ENCODE measurements at places on chromosomes 11 and 22.

DNA sequence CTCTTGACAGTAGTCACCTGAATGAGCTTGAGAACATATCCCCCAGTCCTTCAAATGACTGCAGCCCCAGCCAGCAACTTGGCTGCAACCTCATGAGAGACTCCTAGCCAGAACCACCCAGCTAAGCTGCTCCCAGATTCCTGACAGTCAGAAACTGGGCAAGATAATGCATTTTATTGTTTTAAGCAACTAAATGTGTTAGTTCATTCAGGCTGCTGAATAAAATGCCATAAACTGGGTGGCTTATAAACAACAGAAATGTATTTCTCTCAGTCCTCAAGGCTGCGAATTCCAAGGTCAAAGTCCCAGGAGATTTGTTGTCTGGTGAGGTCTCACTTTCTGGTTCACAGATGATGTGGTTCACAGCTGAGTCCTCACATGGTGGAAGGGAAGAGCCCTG, 5.8 kb upstream of the PAMR1 start:
- no peak for DNase-seq

DNA sequence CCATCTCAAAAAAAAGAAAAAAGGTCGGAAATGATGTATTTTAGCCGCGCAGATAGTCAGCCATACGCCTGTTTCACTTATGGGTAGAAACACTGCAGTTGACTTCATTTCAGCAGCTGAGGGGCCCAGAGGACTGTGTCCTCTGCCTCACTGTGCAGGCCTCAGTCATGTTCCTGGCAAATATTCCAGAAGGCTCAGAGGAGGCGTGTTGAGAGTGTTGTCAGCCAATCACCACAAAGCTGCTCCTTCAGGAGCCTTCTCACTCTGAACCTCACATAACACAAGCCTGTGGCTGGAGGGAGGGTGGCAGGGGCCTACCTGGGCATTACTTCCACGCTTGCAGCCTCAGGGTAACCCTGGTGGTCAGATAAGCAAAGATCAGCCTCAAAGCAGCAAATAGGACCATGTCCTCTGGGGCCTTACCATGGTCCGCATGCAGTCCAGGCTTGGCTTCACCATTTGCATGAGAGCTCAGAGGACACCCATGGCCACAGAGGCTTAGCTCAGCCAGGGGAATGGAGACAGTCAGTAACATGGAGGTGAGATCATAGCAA, 17.3 kb upstream of the TREH start:
- no peak for DNase-seq

GRCh38 chr22:25492162-25492561, 72.3 kb upstream of the GRK3 start:
- DNase-seq, result no peak

DNA sequence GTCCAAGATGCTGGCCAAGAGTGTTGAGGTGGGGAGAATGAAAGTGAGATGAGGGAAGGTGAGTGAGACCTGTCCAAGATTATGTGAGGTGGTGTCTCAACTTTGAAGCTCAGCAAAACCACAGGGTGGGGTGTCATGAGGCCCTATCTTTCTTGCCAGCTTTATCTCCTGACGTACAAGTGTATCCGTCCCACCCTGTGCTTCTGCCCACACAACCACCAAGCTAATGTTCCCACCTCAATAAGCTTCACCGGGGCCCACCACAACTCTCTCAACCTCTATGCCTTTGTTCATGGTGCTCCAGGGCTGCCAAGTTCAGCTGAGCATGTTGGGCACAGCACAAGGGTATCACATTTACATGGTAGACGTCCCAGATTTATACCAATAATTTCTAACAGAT, 7.1 kb upstream of the TPST2 start:
- no peak for DNase-seq

DNA sequence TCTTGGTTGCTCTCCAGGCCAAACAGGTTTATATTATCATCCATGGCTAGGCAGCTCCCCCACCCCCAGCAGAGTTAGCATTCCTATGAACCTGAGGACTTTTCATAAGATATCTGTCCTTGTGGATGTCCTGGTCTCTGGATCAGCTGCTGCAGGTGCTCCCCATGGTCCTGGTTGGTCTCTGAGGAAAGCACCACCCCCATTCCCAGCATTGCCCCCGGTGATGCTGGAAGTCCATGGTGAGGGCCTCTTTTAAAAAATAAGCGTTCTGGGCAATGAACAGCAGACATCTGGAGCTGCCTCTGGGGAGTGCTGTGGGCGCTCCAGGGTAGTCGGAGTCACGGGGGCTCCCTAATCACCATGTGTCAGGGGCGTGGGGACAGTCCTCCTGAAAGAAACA, 26.6 kb downstream of the DKK3 start:
- DNase-seq, result no peak

DNA sequence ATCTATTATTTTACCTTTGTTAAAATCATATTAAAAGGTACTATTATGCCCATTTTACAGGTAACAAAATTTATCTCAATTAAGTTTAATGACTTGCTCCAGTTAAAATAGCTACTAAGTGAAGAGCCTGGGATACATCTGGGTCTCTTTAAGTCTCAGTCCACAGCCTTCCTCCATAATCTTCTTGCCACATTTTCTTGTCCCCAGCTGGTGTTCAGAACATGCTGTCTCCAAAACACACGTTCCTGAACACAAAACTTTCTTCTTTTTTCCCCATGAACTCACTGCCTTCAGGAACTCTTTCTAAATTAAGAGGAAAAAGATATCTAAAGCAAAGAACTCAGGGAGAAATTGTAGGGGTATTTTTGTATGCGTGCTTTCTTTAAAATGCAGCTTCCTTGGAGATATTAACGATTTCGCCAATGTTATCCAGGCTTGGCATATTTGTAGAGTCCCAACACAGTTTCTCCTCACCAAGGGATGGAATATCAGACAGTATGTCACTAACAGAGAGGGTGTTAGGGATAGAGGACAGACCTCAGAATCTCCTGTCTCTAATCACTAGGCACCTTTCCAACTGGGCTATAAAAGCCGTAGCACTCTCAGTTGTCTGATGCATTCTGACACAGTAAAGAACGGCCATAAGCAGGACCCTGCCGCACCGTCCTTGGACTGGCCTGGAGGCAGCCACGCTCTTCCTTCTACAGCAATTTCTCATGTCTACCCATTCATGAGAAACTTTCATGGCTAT, 232.8 kb upstream of the BLID start:
- DNase-seq, result no peak

DNA sequence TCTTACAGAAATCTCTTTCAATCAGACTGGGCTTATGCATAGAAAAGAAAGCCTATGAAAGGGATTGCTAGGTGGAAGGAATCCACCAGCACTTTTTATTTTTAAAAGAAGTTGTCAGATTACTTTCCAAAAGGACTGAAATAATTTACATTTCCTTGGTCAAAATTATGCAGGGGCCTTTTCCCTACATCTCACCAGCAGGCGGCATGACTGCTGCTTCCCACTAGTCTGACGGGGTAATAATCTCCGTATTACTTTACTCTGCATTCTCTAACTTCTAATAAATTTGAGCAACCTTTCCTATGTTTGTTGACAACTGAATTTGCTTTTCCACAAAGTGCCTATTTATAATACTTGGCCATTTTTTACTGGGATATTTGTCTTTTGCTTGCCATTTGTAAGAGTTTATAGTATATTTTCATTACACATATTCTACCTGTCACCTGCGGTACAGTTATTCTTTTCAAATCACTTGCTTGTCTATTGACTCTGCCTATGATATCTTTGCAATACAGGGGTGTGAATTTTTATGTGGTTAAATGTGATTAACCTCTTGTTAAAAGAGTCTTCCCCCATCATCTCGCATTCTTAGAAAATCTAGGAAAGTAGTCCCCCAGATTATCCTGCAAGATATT, 51.9 kb upstream of the USP47 start:
- no peak for DNase-seq

GRCh38 chr11:122698392-122698791, 42.9 kb downstream of the UBASH3B start:
- DNase-seq, result no peak

DNA sequence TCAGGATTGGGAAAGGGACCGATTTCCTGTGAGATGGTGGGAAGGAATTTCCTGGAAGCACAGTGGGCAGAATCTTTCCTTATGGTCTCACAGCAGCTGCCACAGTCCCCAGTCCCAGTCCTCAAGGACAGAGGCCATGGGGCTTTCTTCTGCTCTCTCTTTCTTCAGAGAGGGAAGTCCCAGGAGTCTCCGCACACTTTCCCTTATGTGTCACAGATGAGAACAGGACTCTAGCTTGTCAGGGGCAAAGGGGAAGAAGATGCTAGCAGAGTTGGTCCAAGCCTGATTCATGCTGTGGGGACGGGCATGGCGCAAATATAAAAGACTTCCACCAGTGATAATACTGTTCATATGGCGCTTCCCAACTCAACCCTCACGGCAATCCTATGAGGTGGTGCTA, 7.5 kb upstream of the PPFIA1 start:
- DNase-seq, result no peak

DNA sequence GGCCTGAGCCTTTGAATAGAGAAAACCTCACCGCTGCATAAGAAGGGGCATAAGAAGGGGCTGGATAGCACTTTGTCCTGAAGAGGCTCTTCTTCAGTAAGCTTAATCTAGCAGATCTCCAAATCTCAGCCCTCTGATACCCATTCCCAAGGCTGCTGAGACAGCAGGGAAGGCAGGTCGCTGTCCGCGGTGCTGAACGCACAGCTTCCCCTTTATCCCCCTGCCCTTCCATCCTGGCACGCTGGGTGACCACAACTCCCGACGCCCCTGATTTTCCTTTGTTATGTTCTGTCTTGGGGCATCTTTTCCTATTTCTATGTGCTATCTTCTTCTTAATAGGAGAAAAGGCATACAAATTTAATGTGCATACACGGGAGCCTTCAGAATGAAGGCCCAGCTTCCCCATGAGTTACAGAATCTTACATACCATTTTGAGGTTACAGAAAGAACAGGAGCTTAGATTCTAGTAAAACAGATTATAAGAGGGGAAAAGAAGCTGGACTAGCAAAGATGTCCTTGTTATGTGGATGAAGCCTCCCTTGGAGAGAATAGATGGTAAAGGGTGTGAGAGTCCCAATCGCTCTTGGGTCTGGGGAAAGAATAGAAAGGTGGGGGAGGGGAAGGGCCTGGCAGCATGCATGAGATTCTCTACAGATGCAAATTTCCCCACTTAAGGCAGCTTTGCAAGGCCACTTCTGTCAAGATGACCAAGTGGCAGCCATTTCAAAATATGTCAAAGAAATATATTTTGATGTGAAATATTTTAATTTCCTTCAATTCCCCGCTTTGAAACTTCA, 5.7 kb upstream of the SULT4A1 start:
- DNase-seq, result no peak

- DNase-seq, result no peak
Observed at GRCh38 chr22:46073683-46074504, 76.4 kb upstream of the PPARA start.

- DNase-seq, result no peak
Observed at GRCh38 chr11:114236829-114237228, 59.4 kb upstream of the NNMT start.

DNA sequence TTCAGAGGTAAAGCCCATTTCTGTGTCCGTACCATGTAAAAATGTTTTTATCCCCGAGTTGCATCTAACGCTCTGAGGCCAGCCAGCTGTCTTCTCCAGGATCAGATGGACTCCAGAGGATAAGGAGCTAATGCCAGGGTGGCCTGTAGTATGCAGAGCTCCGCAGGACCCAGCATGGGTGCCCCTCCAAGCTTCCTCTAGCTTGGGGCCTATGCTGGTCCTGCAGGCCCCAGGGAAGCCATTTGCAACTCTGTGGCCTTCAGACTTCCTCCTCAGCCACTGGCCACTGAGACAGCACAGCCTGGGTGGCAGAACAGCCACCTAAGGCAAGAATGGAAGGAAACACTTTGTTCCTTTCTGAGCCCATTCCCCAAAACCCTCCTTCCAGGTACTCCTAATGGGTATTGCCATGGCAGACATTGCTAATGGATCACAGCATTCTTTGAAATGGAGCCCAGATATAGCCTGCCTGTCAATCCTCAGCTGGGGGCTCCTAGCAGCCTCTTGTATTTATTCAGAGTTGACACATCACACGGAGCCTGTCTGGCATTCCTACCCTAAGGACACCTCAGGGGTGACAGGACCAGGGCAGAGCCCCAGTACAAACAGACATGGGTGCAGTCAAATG, 4.7 kb downstream of the ADA2 start:
- no peak for DNase-seq

- no peak for DNase-seq
Observed at GRCh38 chr11:75118577-75118976, 21.9 kb upstream of the OR2AT4 start.

DNA sequence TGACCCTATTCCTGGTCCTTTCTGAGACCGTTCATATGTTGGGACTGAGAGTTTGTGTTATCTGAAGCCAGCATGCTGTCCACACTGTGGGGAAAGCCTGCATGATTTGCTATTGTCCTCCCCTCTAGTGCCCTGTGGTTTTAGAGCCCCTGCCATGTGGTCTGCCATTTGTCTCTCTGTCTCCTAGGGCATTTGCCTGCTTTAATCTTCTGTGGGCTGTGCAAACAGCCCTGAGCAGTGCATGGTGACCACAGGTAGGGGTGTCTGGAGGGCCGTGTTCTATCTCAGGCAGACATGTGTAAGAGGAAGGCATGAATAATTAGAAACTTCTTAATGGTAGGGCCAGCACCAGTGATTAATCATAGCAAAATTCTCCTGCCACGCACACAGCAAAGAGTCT, 23.0 kb downstream of the AMPD3 start:
- no peak for DNase-seq

- DNase-seq, result no peak
Observed at GRCh38 chr11:75509020-75509720, 16.6 kb downstream of the GDPD5 start.

DNA sequence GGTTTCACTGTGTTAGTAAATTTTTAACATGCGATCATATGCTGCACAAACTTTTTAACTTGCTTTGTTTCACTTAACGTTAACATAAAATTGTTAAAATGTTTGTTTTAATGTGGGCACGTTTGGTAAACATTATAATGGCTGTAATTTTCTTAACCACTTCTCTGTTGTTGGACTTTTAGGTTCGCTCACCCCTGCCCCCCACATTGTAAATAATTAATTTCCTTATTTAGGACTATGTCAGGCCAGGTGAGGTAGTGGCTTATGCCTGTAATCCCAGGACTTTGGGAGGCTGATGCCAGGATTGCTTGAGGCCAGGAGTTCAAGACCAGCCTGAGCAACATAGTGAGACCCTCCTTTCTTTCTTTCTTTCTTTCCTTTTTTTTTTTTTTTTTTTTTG, 6.7 kb upstream of the DIXDC1 start:
- no peak for DNase-seq

Data from stimulated activated CD8-positive, alpha-beta memory T cell treated with anti-CD3 and anti-CD28 coated beads, Interleukin-4, amount 100 ng/mL, for 1 hour (primary cell).